ENCODE measurements at places on chromosomes 12 and 14.

GRCh38 chr14:65329911-65330310 lies 82.6 kb upstream of the FUT8 start:
- no peak for DNase-seq

DNA sequence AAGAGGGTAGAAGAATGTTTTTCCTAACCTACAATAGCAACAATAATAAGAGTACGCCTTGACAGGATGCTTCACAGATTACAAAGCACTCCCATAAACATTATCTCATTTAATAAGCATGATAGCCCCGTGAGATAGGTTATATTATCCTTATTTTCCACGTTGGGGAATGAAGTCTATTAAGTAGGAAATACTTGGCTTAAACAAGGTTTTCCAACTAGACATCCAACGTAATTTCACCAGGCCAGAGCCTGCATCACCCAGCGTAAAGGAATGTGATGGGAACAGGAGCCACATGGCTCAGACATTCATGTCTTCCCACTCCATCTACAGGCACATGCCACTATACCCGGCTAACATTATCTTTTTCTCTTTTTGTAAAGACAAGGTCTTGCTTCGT lies 223.4 kb upstream of the AMIGO2 start:
- DNase-seq: peak; percentile 41

DNA sequence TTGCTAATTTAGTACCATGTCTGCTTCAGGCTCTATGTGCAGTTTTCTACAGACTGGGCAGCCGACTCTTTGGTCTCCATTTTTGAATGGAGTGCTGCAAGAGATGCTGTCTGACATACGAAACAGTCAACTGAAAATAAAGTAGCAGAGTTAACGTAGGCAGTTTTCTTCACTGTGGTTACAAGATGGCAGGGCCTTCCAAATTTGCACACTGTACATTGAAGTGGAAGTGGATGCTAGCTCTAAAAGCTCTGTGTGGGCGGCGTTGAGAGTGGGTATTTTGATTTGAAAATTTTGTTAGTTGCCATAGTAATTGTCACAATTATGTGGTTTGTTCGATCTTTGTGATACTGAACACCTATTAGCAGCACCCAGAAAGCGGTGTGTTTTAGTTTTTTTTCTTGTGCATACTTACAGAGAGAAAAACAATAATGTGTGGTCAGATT lies 154.9 kb upstream of the ATP2B1 start:
- no peak for DNase-seq

DNA sequence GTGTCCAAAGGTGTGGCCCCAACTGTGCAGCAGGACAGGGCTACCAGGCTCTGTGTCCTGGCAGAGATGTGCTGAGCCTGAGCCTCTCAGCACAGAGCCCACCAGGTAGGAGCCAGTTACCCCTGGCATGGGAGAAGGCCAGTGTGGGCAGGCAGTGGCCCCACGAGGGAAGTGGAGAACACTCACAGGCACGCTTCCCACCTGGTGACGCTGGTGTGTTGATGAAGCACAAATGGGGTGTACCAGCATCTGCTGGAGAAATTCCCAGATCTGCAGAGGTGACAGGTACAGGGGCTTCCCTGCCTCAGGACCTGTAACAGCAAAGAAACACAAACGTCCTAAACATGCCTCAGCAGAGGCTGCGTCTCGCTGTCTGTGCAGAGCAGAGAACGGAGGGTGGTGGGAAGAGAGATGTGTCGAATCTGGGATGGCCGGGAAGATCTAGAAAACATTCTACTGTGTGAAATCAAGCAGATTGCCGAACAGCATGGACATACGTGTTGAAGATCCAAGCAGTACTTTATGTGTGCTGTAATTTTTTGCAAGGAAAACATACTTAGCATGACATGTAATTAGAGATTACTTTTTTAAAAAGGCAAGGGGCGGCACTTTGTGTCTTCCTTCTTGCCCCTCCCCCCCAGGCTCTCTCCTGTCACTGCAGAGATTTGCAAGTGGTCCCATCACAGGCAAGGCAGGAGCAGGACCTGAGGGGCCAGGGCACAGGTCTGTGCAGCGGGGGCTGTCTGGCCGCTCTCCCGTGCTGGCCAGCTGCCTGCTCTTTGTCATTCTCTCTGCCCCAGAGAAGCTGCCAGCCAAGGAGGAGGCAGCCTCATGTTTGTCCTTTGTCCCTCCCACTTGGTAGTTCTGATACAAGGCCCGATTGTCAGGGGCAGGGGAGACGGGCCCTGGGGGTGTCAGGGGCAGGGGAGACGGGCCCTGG lies 17.3 kb downstream of the HIP1R start:
- no peak for DNase-seq

GRCh38 chr14:22556990-22557623 lies 31.9 kb downstream of the DAD1 start:
- DNase-seq: peak; percentile 90

- peak; percentile 71 for DNase-seq
Observed at GRCh38 chr12:10213168-10214135, 775 bp downstream of the GABARAPL1 start.

GRCh38 chr14:29461101-29461500 lies 466.5 kb downstream of the PRKD1 start:
- no peak for DNase-seq

GRCh38 chr14:103125098-103126070 lies 2.1 kb downstream of the TNFAIP2 start:
- no peak for DNase-seq

DNA sequence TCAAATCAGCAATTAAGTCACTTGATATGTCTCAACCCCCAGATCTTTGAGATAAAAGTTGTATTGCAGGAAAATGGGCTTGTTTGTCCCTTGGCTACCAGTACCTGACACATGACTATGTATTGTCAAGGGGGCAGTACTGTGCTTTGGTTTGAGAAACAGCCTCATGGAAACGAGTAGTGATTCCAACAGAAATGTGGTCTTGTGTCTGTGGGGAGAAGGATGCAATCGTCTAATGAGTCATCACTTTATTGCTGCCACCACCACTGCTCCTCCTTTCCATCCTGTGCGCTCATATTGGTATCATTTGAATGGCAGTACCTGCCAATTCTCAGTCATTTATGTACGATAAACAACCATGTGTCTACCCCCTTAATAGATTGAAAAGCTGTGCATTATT lies 72.8 kb upstream of the ARHGAP5 start:
- DNase-seq: no peak

DNA sequence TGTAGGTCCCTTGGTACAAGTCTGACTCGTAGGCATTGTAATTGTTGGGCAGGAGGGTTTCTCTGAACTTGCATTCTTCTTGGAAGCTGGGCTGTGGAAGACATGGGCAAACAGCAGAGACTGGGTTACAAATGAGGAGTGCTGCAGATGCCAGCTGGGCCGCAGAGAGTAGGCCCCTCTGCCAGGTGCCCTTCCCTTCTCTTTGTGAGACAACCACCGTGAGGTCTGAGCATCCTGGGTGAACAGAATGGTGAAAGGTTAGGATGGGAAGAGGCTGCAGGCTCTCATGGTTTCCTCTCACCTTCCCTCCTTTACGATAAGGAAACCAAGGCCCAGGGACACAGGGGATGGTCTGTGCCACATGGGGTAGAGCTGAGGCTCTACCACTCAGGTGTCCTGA lies 11.3 kb downstream of the FGF6 start:
- DNase-seq: no peak

DNA sequence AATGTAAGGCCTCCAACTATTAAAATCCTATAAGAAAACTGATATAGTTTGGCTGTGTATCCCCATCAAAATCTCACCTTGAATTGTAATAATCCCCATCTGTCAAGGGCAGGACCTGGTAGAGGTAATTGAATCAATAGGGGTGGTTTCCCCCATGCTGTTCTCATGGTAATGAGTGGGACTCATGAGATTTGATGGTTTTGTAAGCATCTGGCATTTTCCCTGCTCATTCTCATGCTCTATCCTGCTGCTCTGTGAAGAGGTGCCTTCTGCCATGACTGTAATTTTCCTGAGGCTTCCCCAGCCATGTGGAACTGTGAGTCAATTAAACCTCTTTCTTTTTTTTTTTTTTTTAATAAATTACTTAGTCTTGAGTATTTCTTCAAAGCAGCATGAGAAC lies 31.9 kb downstream of the TSPAN19 start:
- no peak for DNase-seq

- DNase-seq: no peak
Observed at GRCh38 chr14:103188810-103189480, 65.7 kb downstream of the TNFAIP2 start.

DNA sequence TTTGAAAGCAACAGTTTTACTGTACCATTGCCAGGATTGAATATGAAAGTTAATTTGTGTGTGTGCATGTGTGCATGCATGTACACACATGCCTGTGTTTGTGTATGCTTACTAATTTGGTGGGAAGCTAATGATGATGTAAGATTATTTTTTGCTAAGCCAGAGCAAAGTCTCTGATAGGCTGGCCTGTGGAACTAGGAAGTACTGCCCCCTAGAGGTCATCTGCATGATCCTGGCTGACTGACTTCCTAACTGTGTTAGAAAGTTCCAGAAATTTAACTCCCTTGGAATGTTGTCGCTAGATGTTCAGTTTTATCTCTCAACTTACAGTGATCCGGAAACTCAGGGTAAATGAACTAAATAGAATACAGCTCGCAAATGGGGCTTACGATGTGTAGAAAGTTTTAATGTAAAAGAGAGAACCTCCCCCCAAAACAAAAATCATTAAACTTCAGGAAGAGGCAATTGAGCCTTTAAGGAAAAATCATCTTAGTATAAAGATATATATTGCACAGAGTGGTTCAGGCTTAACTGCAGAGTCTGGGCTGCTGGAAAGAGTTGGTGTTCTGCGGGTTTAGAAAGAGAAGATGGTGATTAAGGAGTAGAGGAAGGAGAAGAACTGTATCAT lies 34.3 kb upstream of the SLC38A1 start:
- DNase-seq: no peak

DNA sequence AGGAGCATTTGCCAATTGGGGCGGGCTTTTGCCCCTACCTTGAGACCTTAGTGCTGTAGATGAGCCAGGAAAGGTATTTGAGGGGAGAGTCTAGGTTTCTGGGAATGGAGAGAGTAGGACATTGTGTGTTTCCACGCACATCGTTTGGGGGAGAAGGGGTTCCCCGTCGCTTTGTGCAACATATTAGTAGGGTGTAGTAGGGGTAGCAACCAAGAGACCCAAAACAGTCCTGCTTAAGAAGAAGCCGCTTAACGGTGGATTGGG lies 694 bp upstream of the PTGES3 start:
- no peak for DNase-seq

DNA sequence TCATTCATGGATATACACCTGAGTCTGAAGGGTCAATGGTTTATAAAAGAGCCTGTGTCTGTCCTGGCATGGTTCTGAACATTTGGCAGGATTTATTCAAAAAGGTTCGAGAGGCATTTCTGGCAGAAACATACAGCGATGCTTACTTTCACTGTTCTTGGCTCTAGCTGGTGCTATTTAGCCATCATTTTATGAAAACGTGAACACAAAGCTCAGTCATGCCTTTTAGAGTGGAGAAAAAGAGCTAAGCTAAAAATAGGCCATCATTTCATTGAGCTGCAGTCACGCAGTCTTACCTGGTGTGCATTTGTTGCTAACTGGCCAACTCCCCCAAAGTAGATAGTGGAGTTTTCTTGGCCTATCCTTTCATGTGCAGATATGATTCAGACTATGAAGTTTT lies 1209.5 kb downstream of the SLC16A7 start:
- DNase-seq: no peak

DNA sequence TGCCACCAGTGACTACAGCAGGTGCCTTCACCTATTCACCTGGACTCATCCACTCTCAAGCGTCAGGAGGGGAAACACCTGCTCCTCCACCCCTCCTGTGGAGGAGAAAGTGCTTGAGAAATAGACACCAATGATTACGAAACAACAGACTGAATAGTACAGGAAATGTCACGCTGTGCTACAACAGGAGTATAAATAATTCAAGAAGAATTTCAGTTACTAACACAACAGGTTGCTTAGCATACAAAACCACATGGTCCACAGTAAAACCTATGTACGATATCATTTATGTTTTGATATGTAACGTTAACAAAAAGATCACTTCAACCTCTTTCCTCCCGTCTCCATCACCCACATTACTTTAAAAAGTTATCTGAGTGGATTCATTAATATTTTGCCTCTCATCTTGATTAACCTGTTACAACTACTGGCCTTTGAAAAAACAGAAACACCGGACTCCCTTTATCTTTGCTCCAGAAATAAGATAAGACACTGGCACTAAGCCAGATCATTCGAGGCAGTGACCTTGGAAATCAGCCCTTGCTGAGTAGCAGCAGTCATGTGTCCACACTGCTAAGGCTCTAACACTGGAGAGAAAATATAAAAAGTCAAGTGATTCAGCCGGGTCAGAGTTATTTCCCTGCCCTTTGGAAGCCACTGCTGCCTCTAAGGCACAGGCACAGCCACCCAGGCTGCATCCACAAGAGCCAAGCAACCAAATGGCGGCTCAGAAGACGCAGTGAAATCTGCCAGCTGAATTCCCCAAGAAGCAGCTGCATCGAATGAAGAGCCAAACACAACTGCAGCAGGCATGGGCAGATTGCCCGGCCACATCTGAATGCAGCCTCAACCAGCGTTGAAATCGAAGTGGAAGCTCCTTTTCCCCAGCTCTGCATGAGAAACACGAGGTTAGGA lies 40.9 kb downstream of the NT5DC3 start:
- DNase-seq: no peak

- no peak for DNase-seq
Observed at GRCh38 chr14:31405106-31405505, 15.2 kb downstream of the HEATR5A start.
